Naive thymus-derived CD8-positive, alpha-beta T cell (primary cell): ENCODE measurements at places on chromosomes 6 and 20.

GRCh38 chr20:51462566-51463276, 79.8 kb downstream of the NFATC2 start:
- no peak for DNase-seq

- DNase-seq: no peak
These were observed 98.7 kb downstream of the TSHZ2 start for GRCh38 chr20:53070706-53071392.

- DNase-seq: no peak
These were observed 89.3 kb downstream of the JPH2 start for GRCh38 chr20:44097521-44098255.

GRCh38 chr20:11982289-11982954, 64.7 kb downstream of the BTBD3 start:
- no peak for DNase-seq
